ENCODE measurements at places on chromosomes 3 and 15.

- no peak for DNase-seq
Observed at GRCh38 chr3:132448216-132448961, 31.1 kb downstream of the DNAJC13 start.

DNA sequence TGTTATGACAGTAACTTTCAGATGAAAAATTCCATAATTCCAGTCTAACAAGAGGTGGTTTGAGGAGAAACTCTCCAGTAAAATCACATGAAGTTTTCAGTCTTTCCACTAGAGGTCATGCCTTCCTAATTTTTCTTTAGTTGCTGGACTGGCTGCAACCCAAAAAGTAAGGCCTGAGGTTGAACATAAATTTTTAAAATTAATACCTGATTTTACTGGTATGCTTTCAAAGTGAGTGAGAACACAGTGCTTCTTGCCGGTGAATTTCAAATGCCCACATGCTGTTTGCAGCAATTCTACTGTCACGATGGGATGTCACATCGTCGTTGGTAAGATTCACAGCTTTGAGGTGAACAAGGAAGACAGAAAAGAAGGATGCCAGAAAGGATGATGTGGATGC, 89.0 kb upstream of the FGF12 start:
- no peak for DNase-seq

DNA sequence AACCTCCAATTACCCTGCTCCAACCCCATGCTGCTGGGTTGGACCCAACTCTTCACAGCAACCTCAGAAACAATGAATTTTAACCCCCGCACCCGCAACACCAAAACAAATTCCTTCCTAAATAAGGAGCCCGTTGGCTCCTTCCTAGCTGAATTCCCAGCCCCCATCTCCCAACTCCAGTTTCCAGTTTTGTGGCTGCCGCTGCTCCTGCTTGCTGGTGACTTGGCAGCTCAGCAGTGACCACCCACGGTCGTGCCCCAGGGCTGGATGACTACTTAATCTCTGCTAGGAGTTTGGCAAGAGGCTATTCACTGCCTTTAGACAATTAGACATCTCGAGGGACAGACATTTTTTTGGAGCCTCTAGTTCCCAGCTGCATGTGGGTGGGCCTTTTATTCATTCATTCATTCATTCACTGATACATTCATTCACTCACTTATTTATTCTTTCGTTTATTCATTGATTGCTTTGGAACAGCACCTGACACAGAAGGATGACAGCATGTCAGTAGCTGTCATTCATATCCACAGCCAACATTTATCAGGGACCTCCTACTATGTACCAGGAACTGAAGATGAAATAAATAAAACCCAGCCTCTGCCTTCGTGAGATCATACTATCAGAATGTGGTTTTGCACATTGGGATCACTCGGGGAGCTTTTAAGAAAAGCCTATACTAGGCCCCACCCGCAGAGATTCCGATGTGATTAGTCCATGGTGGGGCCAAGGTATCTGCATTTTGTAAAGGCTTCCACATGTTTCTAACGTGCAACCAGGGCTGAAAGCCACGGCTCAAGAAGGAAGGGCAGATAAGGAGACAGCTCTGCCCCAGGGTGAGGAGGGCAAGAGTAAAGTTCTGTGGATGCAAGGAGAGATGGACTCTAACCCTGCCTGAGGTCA, 256.5 kb downstream of the SHQ1 start:
- peak; percentile 18 for DNase-seq

- no peak for DNase-seq
Observed at GRCh38 chr3:98004721-98005120, 30.4 kb downstream of the GABRR3 start.

All from hypothalamus (tissue), 51 donors.